ENCODE measurements at places on chromosomes 11 and 22.

DNA sequence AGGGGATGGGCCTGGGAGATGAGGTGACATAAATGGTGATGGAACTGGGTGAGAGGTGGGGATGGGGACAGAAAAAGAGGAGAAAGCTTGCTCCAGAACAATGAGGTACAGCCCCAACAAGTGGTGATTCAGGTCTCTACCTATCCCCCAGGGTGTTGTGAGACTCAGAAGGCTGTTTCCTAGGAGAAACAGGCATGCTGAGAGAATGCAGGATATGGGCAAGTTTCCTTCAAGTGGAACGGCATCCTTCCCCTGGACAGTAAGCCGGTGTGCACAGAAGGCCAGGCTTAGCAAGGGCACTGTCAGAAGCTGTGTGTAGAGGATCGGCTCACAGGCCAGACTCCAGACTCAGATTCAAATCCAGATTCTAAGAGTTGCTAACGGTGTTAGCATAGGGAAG lies 34.1 kb upstream of the CRTAM start:
- DNase-seq = no peak

DNA sequence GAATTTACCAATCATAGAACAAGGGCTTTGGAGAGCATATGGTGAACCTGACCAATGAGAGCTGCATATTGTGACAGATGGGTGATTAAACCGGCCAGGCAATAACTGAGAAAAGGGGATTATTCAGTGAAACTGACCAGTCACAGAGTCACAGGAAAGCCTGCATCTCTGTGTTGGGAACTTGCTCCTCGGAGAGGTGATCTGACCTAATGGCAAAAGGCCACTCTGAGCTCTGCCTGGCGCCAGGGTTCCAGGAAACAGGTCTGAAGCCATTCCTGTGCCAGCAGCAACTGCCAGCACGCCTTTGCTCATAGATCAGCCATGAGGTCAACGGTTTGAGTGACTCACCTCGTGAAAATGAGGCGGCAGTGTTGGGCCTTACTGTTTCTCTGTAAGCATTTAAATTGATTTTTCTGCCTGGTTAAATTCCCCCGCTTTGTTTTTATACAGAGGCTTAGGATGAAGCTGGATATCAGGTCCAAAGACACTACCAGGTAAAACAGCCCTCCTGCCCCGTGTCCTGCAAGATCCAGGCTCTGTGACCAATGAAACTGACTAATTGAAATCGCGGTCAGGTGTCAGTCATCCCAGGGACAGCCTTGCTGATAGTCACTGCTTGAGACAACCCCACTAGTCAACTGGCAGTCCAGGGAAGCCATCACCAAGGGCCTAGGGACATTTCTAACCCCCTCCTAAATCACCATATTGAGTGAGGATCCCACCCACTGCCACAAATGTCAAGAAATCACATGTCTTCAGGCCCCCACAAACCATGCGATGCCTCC lies 35.8 kb upstream of the MYOD1 start:
- DNase-seq = no peak

- no peak for DNase-seq
Observed at GRCh38 chr22:20946991-20947390, 20.1 kb upstream of the AIFM3 start.

DNA sequence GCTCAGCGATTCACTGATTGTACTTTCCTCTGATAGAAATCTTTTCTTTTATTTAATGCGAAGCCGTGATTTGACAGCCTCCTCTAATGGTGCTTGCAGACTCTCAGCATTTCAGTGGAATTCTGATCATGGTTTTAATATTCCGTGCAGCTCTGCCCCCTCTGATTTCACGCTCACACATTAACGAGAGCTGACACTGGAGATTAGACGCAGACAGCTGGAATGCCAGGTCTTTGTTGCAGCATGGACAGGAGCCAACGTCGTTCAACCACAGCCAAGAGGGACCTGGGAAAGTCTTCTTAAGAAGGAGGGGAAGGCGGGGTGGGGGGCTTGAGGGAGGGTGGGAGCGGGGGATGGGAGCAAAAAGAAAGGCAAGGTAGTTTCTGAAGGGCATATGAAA lies 186.4 kb downstream of the BLID start:
- no peak for DNase-seq

DNA sequence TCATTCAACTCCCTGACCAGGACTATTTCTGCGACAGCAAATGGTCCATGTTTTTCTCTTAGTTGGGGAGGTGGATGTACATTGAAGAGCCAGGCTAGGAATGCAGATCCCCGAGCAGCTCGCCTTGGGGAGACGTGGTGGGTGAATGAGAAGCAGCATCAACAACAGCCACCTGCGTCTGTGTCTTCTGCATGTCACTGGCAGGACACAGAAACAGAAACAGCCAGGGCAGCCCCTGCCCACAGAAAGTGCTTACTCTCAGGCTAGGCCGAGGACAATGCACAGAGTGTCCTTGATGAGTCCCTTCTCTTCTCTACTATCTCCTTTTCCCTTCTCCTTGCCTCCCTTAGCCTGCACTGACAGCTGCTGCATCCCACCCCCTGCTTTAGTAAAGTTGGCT lies 541.9 kb upstream of the CADM1 start:
- DNase-seq = no peak

- DNase-seq = no peak
Observed at GRCh38 chr11:104926771-104927611, 28.7 kb upstream of the CASP12 start.

DNA sequence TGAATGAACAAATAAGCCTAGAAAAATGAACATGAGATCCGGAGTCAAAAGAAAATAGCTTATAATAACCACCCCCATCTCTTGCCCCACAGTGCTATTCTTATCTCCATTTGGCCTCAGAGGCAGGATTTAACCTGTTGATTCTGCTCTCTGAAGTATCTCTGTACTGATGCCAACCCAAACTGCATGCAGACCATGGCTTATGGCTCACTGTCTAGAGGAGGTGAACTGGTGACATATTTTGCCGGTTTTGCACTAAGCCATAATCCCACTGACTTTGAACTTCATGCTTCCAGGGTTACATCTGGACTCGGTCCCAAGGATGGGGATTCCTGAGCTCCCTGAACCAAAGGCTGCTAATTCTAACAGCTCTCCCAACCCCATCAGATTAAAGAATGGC lies 397.1 kb downstream of the TENM4 start:
- DNase-seq = no peak

DNA sequence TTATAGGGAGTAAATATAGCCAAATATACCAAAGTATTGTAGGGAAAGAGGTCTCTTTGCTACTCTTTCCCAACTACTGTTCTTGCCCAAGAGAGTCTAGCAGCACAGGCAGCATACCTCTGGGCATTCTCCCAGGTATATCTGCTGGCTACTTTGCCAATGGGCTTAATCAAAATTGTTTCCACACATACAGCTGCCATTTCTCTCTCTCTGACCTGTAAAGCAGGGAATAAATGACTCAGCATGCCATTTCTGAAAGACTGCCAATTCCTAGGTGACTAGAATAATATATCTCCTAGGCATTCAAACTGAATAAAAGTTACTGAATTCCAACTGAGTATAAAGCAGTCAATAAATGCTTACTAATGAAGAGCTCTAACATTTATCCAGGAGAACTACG lies 44.6 kb downstream of the RDX start:
- no peak for DNase-seq

DNA sequence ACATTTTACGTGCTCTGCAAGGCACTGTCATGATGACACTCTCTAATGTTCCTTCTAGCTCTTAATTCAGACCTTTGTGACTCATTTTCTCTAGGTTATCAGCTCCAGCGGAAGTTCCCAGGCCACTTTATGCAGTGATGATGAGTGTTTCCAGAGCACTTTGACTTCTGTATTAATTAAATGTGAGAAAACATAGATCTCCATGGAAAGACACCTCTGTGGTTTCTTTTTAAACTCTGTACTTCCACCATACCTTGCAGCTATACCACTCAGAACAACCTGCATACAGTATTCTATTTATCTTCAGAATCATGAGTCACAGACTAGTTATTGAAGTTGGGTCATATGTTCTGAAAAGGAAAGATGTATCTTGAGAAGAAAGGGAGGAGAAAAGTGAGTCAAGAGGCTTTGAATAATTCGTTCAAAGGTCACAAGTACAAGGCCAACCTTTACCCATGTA lies 175.6 kb upstream of the TENM4 start:
- no peak for DNase-seq

- DNase-seq = no peak
Observed at GRCh38 chr11:43399983-43400630, 41.4 kb downstream of the TTC17 start.

- DNase-seq = no peak
Observed at GRCh38 chr22:29195118-29195963, 10.4 kb upstream of the EMID1 start.

- DNase-seq = no peak
Observed at GRCh38 chr22:17918840-17919239, 105.5 kb downstream of the MICAL3 start.

DNA sequence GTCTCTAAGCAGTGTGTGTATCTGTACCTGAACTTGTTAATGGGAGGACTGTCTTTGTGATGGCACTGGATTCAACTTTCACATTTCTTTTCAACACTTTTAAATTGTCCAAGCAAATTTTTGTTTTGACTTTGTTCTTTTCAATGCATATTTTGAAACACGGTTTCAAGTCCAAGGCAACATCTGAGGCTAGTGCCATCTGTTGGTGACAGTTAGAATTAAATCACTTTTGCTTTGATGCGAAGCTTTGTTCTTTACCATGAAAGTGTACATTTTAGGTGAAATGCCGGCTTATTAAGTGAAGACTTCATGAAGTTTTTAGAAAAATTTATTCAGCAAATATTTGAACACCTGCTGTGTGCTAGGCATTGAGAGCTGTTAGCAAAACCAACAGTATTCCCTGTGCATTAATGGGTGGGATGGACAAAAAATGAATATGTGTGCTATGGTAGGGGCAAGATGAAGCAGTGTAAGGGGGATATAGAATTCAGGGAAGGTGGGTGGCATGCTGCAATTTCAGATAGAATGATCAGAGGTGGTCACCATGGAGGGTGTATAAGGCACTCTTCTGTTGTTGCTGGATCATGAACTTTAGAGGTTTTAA lies 70.2 kb downstream of the DDX10 start:
- DNase-seq = no peak

GRCh38 chr11:90704510-90704909 lies 481.7 kb upstream of the CHORDC1 start:
- DNase-seq = no peak

GRCh38 chr22:46587492-46588278 lies 32.5 kb upstream of the GRAMD4 start:
- no peak for DNase-seq

GRCh38 chr11:10722307-10722706 lies 28.7 kb upstream of the CTR9 start:
- no peak for DNase-seq

- no peak for DNase-seq
Observed at GRCh38 chr11:126390272-126390867, 34.9 kb downstream of the ST3GAL4 start.

DNA sequence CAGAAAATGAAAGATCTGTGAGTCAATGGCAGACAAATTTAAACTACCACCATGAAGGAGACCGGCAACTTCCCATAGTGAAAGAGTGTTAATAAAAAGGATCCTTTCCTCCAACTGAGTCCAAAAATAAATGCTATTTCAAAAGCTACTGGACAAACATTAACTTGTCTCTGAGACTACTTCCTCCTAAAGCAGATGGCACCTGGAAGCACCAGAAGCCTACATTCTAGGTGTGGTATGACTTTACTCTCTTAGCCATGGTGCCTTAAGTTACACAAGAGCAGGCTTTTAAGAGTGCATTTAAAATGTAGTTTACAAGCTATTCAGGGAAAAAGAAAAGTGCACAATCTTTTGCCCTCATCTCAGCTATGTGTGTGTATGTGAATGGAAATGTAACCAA lies 2.5 kb downstream of the ARHGAP32 start:
- DNase-seq = no peak

DNA sequence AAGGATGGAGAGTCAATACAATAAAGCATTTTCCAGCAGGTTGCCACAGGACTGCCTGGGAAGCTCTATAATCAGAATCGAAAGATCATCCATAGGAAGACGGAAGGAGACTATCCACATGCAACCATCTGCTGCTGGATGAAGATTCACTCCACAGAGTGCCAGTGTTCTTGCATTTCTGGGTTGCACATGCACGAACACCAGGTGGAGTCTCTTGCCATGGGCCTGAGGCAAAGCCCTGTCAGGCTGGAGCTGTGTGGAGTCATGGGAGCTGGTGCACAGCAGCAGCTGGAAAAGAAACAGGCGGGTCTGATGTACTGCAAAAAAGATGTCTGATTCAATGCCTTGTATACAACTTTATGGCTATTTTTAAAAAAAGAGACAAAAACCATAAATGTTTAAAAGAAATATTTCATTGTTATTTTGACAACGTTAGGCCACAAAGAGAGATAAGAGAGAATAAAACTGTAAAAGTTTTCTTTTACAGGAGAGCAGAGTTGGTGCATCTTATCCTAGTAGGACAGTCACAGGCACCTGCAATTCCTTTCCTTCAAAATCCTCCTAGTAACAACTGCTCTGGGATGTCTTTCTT lies 12.9 kb upstream of the FAT3 start:
- no peak for DNase-seq

- no peak for DNase-seq
Observed at GRCh38 chr11:129190087-129190486, 2.0 kb downstream of the ARHGAP32 start.

GRCh38 chr11:103257360-103257759 lies 148.1 kb downstream of the DYNC2H1 start:
- DNase-seq = no peak

GRCh38 chr11:116446048-116446941 lies 326.5 kb downstream of the BUD13 start:
- no peak for DNase-seq

DNA sequence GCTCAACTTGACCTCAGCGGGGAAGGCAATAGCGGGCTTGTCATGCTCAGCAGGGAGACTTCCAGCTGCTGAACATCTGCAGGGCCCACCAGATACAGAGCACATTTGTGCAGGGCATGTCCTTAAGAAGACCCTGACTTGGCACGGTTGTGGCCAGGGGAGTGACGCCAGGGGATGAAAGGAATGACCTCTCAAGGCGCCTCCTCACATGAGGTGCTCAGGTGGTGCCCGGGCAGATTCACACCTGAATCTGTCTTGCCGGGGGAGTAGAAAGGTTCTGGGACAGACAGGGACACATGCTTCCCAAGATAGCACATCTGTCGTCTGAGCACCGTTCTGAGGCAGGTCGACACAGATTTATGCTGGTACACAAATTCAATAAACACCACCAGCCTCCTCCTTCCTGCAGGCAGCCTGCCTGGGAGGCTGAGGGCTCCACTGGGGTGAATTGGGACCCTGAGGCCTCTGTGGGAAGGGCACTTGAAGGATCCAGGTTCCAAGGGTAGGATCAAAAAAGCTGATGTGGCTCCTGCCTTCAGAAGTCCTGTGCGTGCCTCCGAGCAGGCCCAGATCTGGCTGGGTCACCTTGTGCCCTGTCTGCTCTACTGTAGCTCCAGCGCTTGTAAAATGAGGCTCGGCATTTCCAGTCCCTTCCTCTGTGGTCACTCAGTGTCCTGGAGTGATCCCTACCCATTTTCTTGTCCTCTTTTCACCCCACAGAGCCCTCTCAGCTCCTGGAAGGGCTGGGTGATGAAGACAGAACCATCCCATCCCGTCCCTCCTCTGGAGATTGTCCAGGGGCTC lies 49.6 kb upstream of the NECTIN1 start:
- DNase-seq = no peak
